ENCODE measurements at places on chromosomes 6 and 20.

DNA sequence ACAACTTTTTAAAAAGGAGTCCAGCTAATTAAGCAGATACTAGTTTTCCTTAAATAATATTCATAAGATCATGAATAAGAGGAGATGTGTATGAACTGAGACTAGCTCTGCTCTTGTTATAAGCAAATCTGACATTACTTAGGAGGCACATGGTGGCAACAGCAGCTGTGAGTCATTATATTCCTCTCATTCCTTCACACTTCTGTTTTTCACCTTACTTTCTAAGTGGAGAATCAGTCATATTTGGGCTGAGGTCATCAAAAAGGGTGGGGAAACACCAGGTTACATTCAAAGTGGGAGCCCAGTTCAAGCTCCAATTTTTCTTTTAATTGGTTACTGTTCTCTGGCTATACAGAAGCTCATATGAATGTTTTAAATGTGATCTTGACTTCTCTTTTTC lies 6.0 kb upstream of the RIPPLY2 start:
- no peak for DNase-seq

DNA sequence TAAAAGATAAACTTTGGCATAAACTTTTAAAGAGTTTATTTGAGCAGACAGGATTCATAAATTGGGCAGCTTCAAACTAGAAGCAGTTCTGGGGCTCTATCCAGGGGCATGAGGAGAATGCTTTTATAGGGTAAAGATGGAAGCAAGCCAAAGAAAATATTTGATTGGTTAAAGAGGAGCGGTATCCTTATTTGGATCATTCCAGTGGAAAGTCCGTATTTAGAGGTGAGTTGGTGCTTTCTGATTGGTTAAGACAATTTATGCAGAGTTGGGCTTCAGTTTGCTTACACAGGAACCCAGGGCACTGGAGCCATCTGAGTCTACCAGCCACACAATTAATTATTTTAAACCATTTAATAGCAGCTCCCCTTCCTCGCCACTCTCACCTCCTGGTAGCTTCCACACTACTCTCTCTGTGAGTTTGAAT lies 37.9 kb upstream of the RNF217 start:
- no peak for DNase-seq

- no peak for DNase-seq
Observed at GRCh38 chr6:99002831-99003230, 55.1 kb upstream of the FBXL4 start.

- DNase-seq, result no peak
Observed at GRCh38 chr6:135298455-135298854, 117.3 kb downstream of the MYB start.

- no peak for DNase-seq
Observed at GRCh38 chr6:161414180-161414579, 140.3 kb upstream of the AGPAT4 start.

- DNase-seq, result peak; percentile 43
Observed at GRCh38 chr6:129671442-129672340, 38.3 kb downstream of the ARHGAP18 start.

GRCh38 chr20:59939052-59939878 lies 840 bp downstream of the PPP1R3D start:
- DNase-seq, result no peak

- DNase-seq, result no peak
Observed at GRCh38 chr6:89140347-89141156, 5.3 kb upstream of the PM20D2 start.

GRCh38 chr6:37732688-37733087 lies 35.0 kb upstream of the MDGA1 start:
- no peak for DNase-seq

DNA sequence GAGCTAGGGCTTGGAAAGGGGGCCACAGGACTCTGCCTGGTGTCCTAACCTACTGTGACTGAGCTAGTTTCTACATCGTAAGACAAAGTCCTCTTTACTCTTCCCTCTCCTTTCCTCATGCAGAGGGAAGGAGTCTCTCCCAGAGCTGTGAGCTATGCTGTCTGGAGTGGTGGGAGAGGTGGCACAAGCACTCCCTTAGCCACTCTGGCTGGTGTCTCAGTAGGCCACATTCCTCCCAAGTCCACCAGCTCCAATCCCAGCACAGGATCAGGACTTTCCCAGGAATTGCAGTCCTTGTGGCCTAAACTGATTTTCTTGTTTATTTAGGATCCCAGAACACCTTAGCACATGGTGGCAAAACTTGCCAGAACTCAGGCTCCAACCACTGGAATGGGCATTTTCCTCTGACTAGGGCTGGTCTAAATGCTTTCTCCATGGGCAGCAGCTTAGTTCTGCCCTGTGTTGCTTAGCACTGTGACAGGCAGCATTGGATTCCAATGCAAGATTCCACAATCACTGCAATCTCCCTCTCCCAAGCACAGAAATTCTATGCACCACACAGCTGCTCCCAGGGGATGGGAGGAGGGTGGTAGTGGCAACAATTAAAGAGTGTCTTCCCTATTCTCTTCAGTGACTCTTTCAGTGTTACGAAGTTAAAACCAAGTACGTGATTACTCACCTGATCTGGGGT lies 733.3 kb downstream of the HACE1 start:
- no peak for DNase-seq

DNA sequence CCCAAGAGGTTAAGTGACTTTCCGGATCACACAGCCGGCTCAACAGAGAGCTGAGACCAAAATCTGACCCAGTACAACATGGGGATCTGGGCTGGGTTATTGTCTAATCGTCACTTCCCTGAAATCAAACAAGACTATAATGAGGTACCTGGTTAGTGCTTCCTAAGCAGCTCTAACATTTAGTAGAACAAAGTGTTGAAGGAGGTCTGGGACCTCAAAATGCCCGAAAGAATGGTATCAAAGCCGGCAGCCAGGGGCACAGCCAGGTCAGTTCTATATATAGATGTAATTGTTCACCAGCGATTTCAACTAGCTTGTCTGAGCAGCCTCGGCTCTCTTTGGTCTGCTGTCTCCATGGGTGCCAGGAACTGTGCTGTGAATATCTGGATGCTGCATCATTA lies 245.5 kb upstream of the ECI2 start:
- no peak for DNase-seq

- no peak for DNase-seq
Observed at GRCh38 chr6:21664314-21665109, 71.0 kb downstream of the SOX4 start.

- DNase-seq, result no peak
Observed at GRCh38 chr20:62907384-62908317, 18.7 kb downstream of the DIDO1 start.

- no peak for DNase-seq
Observed at GRCh38 chr6:25366903-25367545, 87.8 kb downstream of the CARMIL1 start.

DNA sequence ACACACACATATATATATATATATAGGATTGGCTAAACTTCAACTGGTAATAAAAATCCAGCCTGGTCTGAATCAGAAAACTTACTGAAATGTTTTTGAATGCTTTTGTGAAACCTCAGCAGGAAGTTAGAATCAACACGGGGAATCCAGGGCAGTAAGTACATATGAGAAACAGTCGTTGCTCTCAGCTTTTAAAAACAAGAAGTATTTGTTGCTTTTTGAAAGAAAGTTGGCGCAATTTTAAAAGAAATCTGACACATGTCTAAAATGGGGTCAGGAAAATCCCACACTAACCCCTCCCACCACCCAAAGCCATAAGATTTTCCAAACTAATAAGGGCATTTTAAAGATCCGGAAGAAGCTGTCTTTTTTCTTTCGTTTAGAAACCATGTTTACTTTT lies 11.5 kb upstream of the CCDC170 start:
- peak; percentile 12 for DNase-seq

GRCh38 chr6:82178077-82178758 lies 69.3 kb downstream of the IBTK start:
- DNase-seq, result peak; percentile 24

- no peak for DNase-seq
Observed at GRCh38 chr6:123830120-123830519, 26.5 kb downstream of the NKAIN2 start.

- no peak for DNase-seq
Observed at GRCh38 chr6:9484686-9485085, 930.2 kb downstream of the TFAP2A start.

- no peak for DNase-seq
Observed at GRCh38 chr20:62621251-62622110, 20.8 kb upstream of the SLCO4A1 start.

DNA sequence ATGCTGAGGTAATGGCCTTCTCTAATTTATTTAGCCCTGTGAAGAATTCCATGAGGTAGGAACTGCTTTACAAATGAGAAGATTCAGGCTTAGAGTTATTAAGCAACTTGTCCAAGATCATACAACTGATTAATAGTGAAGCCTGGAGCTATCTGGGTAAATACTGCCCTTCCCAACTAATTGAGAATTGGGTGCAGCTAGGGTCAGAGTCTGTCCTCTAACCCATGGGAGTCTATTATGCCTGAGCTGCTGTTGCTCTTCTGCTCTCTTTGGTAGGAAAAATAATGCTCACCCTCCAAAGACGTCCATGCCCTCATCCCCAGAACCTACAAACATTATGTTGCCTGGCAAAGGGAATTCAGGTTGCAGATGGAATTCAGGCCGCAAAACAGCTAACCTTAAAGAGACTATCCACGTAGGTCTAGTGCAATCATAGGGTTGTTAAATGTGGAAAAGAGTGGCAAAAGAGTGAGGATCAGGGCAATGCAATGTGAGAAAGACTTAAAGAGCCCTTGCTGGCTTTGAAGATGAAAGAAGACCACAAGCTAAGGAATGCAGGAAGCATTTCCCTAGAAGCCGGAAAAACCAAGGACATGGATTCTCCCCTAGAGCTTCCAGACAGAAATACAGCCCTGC lies 90.1 kb downstream of the SPTLC3 start:
- no peak for DNase-seq

DNA sequence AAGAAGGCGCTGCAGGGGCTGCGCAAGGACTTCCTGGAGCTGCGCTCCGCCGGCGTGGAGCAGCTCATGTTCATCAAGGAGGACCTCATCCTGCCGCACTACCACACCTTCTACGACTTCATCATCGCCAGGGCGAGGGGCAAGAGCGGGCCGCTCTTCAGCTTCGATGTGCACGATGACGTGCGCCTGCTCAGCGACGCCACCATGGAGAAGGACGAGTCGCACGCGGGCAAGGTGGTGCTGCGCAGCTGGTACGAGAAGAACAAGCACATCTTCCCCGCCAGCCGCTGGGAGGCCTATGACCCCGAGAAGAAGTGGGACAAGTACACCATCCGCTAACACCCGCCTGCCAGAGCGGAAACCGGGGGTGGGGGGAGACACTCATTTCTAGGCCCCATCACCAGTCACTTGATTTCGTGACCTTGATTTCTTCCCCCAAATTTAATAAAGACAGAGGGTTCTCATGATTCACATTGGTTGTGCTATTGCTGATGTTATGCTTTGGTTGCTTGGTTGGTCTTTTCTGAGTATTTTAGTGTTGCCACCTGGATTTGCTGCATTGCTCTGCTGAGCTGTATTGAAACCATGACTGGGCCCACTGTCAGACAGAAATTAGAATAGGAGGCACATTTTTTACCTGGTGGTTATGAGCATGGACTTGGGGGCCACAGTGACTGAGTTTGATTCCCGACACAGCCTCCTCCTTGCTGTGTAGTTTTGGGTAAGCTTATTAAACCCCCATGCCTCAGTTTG lies 1.5 kb downstream of the FAM50B start:
- no peak for DNase-seq

DNA sequence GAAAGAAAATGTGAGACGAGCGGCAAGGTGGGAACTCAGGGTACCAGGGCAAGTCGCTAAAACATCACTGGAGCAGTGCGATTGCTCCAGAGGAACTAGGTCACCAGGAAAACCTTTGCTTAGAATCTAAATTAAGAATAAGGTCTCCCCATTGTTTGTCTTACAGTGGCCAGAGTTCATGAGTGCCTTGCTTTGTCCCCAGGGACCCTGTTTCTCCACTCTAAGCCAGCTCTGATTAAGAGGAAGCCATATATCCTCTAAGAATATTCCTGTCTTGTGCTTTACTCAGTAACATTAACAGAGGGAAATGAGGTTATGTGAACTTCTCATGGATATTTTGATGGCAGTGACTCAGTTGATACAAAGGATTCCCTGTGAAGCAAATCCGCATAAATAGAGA lies 305.8 kb downstream of the CD83 start:
- no peak for DNase-seq

DNA sequence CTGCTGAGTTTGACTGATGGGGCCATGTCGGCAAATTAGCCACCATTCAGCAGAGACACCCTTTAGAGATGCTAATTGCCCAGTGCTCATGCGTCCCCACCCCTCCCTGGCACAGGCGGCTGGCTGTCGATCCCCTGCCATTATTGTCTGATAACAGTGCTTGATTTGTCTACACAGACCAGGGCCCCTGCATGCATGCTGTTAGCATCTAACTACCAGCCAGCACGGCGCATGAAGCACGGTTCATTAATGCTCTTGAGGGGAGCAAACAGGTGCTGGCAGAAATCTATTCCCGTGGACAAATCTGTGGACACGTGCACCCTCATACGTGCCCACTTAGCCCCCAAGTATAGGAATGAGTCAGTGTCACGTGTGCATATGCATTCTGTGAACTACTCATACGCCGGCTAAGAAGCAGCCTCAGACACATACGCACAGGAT lies 32.2 kb downstream of the KCNB1 start:
- peak; percentile 35 for DNase-seq

- DNase-seq, result no peak
Observed at GRCh38 chr20:57612916-57613315, 7.3 kb downstream of the ZBP1 start.

DNA sequence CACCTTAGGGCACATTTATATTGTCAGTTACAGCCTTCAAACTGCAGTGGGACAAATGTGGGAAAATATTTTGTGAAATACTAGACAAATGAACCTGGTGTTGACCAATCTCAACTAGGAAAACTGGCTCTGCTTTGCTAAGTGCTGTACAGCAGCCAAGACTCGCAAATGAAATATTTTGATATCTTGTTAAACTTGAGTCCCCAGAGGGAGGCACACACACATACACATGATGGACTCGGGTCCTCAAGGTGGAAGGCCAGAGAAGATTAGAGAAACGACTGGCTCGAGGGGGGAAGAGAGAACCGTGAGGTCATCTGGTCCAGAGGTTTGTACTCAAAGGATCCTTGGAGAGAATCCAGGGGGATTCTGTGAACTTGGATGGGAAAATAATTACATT lies 67.3 kb upstream of the JAG1 start:
- DNase-seq, result no peak

- DNase-seq, result no peak
Observed at GRCh38 chr20:49814057-49814694, 1.5 kb downstream of the SLC9A8 start.

DNA sequence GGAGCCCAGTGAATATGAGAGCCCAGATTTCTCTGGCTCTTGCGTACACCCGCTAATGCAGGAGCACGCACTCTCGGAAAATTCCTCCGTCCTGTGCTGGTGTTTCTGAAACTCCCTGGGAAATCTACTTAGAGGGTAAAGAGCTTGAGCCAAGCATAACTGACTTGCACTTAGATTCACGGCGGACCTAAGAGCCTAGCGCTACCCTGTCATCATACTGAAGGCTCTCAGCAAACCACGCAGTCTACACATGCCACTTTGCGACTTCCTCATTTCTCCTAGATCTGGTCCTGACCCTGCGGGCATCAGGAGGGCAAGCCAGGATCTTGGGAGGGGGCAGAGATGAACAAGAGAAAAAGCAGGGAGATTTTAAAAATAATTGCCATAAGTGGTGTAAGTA lies 324.7 kb downstream of the CD83 start:
- DNase-seq, result peak; percentile 54

All from Ammon's horn (tissue), 1 donor.